Effector CD4-positive, alpha-beta T cell (primary cell): ENCODE measurements at places on chromosomes 5 and 9.

DNA sequence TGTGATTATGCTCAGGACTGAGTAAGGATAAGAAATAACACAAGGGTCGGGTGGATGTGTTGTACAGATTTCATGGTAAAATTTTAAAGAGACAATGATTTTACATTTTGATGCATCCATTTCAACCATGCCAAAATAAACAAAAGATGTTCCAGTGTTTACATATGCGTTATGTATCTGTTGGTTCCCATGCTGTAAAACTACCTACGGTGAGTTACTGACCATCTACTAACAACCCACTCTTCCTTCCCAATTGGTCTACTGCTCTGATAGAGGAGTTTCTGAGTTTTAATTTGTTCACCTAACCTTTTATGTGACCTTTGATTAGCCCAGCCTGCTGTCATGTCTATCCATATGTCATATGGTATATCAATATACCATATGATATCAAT is 1697.1 kb downstream of the MAT2B start:
- DNase-seq = no peak

GRCh38 chr9:93260263-93261066 is 76.5 kb downstream of the WNK2 start:
- DNase-seq = no peak

DNA sequence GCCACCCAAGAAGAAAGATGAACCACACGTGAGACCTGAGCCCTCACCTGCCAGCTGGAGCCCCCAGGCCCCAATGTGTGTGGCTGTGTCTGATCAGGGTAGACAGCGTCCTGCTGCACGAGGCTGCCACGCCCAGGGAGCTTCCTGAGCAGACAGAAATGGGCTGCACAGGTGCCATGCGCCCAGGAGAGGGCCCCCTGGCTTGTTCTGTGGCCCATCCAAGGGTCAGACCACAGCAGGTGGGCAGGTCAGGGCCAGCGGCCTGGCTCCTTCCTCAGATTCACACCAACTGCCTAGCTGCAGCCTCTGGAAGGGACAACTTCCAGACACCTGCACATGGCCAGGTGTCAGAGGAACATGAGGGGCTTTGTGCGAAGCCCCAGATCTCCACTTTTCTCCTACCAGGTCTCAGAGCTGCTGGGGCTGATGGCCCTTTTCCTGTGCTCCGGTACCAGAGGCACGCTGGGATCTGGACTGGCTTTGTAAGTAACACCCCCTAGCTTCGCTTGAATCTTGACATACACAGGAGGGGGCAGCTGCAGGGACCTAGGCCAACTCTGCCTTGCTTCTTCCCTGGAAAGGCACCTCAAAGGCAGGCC is 10.8 kb downstream of the SARDH start:
- no peak for DNase-seq

GRCh38 chr5:157593052-157593757 is 17.6 kb upstream of the ADAM19 start:
- no peak for DNase-seq

- no peak for DNase-seq
These were observed 18.2 kb downstream of the SLC22A5 start for GRCh38 chr5:132387640-132388117.

GRCh38 chr5:145531038-145531734 is 304.0 kb downstream of the PRELID2 start:
- DNase-seq = no peak

GRCh38 chr5:169777159-169777558 is 140.1 kb downstream of the DOCK2 start:
- no peak for DNase-seq

DNA sequence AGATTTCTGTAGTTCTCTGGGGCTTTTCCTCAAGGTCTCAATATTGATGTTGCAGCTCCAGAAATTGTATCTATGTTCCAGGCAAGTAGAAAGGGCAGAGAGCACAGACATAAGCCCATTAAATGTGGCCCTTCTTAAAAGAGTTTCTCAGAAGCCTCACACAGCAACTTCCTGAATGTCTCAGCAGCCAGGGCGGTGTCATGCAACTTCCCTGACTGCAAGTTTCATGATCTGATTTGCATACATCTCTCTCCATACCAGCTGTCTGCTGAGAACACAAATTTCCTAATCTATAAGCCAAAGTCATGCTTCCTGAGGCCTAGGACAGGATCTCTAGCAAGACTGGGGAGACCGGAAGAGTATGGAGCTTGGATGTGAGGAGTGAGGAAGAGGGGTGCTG is 13.0 kb downstream of the RGS7BP start:
- no peak for DNase-seq

DNA sequence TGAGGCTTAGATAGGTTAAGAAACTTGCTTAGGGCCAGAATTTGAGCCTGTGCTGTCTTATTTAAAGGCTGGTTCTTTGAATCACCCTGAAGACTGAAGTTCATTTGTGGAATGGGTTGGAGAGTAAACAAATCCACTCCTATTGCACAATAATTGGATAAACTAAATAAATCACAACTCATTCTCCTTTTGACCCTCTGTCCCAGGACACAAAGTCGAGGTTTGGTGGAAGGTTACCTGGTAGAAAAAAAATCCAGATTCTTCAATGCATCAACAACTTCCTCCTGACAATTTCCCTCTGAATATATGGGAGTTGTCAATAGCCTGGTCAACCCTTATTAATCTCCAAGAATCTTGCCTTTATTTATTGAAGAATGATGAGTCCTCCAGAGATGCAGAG is 28.9 kb downstream of the TBC1D2 start:
- no peak for DNase-seq

DNA sequence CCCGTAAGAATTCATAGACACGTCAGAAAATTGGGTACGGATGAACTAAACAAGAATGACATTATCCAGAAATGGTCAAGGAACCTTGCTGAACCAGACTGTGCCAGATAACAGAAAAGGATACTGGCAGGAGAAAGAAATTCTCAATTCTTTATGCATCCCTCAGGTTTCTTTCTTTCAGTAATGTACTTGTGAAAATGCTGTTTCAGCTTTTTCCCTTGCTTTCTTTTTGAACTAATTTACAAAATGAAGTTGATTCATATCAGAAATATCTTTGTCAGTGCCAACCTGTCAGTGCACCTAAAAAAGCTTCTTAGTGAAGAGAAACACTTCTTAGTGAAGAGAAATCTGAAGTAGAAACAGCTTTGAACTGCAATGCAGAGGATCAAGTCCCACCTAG is 643.6 kb upstream of the RORB start:
- DNase-seq = no peak
